ENCODE measurements at places on chromosomes 2 and 18.
A peak's percentile ranks its signal among the peaks of the same experiment; 100 is the strongest.

- DNase-seq = no peak
Measured at GRCh38 chr18:76420898-76421684, 74.0 kb downstream of the ZNF516 start.

DNA sequence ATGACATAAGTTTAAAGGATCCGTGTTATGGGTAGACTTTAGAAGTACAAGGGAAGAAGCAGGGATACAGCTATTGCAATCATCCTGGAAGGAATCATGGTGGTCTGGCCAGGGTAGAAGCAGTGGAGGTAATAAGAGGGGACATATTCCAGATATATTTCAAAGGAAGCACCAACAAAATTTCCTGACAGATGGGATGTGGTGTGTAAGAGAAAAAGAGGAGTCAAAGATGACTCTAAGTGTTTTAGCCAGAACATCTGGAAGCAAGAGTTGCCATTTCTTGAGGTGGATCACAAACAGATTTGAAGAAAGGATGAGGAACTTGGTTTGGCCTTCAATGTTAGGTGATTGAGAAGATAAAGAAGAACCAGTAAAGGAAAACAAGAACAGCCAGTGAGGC lies 133.1 kb upstream of the CTAGE1 start:
- no peak for DNase-seq

DNA sequence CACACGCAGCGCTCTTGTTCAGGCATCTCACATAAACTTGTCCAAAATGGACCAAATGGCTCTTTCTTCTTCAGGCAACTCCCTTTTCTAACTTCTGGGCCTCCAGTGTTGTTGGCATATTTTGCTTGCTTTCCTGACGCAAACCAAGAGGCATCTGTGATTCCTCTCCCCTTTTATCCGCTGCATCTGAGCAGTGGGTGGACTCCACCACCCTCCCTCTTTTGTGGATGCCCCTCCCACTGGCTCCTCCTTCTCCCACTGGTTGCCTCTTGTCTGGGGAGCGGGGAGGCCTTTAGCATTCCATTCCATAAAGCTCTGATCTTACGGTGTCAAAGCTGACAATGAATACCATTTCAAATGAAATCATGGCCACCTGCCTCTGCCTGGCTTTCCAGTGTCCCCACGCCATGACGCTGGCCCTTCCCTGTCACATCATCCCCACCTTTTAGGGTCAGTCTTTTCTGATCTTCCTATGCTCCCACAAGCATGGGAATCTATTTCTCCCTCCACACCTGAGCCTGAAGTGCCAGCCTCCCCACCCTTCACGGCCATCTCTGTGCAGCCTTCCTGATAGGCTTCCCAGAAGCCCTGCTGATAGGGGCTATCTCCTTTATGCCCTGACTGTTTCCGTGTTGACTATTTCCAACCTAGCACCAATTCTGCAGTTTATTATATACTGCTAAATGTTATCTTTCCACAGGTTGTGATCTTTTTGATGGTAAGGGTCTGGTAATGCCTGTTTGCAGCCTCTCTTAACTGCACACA lies 51.5 kb downstream of the RPL37A start:
- no peak for DNase-seq

- no peak for DNase-seq
Measured at GRCh38 chr2:122218596-122218995, 463.1 kb downstream of the TSN start.

DNA sequence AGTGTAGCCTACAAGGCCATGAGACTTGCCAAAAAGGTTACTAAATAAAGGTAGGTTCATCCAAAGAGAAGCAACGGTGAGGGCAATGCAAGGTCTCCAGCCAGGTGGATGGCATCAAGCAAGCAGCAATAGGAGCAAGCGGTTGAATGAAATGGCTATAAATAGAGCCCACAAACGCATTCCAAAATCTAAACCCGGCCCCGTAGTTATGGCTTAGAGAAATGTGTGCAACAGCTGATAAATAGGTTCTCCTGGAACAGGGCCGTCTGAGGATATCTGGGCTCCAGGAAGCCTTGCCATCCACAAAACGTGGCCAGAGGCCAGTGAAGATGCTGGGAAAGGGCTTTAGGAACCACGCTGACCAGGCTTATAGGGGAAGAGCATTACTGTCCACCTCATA lies 146.1 kb upstream of the PID1 start:
- peak; percentile 12 for DNase-seq

DNA sequence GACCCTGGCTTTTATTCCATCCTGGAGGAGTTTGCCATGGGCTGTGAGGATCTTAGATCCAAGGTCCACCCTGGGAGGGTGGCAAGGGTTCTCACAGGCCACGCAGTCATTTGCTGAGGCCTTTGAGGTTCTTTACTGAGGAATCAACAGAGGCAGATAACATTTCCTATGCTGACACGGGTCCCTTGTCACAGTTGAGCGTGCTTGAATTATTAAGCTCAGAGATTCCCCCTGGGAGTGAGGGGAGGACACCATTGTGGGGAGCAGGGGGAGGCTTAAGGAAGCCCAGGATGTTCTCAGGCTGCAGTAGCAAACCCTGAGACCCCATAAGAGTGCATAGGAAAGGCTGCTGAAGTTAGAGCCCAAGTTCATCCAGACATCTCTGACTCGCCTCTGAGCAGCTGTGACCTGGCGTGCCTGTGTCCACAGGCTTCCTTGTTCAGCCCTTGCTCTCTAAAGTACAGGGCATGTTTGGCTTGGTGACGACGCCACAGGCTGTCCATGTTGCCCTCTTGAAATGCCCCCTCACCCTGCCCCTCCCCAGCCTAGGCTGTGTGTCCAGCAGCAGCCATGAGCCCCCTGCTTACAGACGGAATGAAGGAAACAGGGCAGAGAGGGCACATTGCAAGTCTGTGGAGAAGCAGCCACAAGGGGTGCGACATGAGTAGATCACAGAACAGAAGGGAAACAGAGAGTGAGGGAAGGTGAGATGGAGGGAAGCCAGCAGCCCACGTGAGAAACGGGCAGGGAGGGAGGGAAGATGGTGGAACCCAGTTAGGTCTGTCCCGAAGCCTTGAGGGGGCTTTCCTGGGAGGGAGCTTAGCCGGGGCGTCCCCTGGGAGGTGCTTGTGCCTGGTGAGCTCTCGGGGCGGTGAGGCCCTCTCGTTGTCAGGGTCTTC lies 34.0 kb downstream of the NAPG start:
- peak; percentile 17 for DNase-seq

DNA sequence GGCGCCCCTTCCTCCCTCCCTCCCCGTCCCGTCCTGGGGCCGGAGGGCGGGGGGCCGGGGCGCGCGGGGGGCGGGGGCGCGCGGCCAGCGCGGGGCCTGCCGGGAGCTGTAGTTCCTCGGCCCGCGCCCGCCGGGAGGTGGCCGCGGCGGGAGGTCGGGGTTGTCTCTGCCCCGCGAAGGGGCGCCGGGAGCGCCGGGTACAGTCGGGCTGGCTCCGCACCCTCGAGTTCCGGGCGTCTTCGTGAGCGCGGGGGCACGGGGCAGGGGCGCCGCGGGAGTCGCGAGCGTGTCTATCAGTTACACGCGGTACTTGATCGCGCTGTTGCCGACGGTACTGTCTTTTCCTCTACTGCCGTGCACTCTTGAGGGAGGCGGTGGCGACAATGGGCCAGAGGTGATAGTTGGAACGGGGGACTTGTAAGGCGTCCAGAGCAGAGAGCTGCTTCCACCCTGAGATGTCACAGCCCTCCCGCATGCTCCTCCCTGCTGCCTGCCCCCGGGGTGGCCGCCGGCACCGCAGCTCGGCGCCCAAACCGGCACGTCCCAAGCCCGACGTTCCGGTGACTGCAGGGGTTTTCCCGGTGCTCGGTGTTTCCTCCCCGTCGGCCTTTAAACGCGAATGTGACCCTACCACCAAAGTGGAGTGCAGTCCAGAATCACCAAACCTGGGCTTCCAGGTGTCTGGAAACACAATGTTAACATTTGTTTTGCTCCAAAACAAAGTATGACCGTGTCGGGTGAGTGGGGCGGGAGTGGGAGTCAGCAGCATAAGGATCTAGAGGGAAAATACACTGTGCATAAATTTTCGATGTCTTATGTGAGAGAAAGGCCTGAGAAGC lies at the start of gene PRKD3:
Gene PRKD3 (minus strand): TSS at position 48 of the 839 bp plus-strand sequence. CDS start 8,309 bp downstream, outside the sequence.
- DNase-seq = peak; percentile 23

- no peak for DNase-seq
Measured at GRCh38 chr18:56715121-56715520, 64.0 kb downstream of the WDR7 start.

GRCh38 chr2:102147935-102148334 lies 5.4 kb downstream of the IL1R1 start:
- no peak for DNase-seq

- DNase-seq = no peak
Measured at GRCh38 chr2:119482481-119483394, 41.5 kb downstream of the SCTR start.

DNA sequence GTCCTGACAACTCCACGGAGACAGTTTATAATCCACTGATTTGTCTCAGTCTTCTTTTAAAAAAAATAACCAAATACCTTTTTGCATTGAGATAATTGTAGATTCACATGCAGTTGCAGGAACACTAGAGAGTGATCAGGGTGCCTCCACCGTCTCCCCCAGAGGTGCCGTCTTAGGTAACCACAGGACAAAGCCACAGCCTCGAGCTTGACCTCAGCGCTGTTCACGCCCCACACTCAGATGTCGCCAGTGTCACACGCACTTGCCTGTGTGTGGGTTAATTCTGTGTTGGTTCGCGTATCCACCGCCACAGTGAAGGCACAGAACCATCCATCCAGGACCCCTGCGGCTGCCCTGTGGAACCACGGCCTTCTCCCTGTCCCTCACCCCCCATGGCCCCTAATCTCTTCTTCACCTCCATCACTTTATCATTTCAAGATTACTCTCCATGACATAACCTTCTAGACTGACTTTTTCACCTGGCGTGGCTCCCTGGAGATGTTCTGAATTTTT lies 295.0 kb upstream of the HDAC4 start:
- no peak for DNase-seq

GRCh38 chr2:70785137-70785911 lies 5.1 kb downstream of the FIGLA start:
- peak; percentile 66 for DNase-seq

DNA sequence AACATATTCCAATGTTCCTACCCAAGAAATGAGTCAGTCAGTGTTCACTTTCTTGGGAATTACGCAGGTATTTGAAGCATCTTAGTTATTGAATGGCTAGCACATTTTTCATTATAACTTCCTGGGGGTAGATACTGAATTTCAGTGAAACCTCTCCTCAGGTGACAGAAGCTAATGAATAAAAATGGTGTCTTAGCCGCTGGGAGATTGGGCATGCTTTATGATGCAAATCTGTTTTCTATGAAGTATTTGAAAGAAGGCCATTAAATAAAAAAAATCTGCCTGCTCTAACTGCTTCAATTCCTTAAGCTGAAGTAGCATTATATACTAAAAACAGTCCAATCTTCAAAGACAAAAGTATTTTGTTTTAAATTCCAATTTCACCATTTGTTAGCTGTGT lies 132.8 kb upstream of the CYRIA start:
- no peak for DNase-seq

- DNase-seq = no peak
Measured at GRCh38 chr2:120745420-120746111, 9.9 kb downstream of the GLI2 start.

- DNase-seq = no peak
Measured at GRCh38 chr18:9711361-9712129, 3.4 kb downstream of the RAB31 start.

DNA sequence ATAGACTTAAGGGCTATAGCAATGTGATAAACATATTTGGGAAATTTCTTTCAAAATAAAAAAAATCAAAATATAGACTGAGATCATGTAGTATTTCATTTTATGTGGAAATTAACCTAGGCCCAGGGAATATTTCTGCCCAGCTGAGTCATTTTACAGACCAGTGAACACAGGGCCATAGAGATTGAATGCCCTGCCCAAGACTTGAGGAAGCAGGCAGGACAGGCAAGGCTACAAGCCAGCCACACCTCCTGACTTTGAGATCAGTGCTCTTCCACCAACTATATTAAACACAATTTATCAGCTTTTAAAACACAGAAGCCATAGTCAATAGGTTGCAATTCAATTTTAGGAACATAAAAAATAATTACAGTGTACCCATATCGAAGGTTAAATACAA lies 12.9 kb downstream of the CCDC148 start:
- no peak for DNase-seq

GRCh38 chr2:220198896-220199295 lies 571.5 kb downstream of the SLC4A3 start:
- no peak for DNase-seq

GRCh38 chr2:217903859-217904613 lies 98.8 kb downstream of the TNS1 start:
- no peak for DNase-seq

GRCh38 chr18:70469916-70470315 lies 181.1 kb downstream of the SOCS6 start:
- DNase-seq = no peak

- peak; percentile 82 for DNase-seq
Measured at GRCh38 chr2:216006164-216006663, 7.1 kb downstream of the MREG start.

DNA sequence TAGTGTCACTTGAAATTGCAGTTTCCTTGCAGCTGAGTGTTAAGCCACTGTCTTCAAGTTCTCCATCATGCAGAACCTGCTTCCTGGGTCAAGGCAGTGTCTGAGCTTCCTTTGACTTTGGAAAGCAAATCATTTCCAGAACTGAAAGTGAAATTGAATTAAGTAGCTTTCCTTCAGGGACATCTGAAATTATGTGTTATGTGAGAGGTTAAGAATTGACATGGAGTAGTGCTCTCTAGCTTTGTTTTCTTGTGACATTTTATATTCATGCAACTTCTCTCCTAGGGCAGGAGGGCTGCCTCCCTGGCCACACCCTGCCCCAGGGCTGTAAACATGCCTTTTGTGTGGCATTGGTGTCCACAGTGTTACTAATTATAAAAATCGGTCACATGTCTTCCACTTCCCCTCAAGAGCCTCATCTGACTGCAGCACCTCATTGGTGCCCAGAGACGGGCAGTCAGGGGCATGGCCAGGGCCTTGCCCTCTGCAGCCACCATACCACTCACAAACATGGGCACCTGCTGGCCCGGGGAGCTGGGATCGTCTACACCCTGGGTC lies 14.4 kb downstream of the RAB12 start:
- DNase-seq = no peak

DNA sequence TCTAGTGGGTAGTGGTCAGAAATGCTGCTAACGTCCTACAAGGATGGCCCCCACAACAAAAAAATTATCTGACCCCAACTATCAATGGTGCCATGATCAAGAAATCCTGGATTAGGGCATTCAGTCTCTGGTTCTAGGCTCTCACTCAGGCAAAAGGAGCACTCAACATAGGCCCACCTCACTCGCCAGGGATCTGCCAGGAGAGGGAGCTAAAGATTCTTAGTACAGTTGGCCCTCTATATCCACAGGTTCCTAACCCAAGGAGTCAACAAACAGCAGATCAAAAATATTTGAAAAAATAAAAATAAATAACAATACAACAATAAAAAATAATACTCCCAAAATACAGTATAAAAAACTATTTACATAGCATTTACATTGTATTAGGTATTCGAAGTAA lies 10.0 kb downstream of the SLC4A5 start:
- DNase-seq = no peak
